Muscle of back (tissue), 13 donors: ENCODE measurements at places on chromosomes 7 and 10.

GRCh38 chr10:118249714-118250113, 92.4 kb downstream of the FAM204A start:
- no peak for DNase-seq

DNA sequence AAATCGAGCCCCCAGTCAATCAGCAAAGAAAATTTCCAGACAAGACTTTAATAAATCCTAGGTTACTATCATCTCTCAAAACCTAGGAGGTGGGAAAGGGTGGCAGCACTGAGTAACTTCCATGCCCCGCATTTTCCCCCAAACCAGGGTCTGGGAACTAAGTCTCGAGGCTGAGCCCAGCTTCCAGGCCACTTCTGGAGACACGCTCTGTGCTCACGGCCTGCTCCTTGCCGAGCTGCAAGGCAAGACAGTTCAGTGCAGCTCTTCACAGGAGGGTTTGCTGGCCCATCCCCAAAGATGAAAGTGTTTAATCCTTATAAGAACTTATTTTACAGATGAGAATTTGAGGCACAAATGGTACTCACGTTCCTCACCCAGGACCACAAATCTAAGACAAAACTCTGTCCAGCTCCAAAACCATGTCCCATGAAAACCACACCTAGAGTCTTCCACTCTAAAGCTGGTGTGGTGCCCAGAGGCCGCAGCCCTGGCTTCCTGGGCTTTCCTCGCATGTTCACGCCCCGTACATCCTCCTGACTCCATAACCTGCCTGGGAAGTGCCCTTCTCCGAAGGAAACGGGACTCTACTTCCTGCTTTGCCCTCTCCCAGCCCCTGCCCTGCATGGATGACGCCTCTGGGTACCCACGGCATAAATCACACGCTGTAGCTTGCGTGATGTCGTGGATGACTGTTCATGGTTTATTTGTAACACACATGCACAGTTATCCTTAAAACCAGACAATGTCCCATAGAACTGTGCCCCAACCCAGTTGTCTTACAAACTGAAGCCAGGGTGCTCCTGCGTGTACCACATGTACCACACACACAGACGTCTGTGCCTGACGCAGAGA, 201.2 kb downstream of the DIP2C start:
- DNase-seq: no peak

DNA sequence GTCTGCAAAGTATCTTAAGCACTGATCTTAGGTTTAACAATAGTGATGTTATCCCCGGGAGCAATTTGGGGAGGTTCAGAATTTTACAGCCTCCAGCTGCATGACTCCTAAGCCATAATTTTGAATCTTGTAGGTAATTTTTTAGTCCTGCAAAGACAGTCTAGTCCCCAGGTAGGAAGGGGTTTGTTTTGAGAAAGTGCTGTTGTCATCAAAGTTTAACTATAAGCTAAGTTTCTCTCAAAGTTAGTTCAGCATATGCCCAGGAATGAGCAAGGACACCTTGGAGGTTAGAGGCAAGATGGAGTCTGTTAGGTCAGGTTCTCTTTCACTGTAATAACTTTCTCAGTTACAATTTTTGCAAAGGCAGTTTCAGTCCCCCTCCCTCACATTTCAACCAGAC, 79.0 kb upstream of the LRGUK start:
- DNase-seq: no peak

DNA sequence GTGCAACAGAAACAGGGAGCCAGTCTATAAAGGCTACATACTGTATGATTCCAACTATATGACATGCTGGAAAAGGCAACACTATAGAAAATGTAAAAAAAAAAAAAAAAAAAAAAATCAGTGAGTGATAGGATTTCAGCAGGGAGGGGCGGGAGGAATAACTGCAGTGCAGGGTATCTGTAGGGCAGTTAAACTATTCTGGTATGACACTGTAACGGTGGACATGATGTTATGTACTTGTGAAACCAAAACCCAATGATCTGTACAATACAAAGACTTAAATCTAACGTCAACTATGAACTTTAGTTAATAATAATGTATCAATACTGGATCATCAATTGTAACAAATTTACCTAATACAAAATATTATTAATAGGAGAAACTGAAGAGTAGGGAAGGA, 14.3 kb downstream of the WASL start:
- DNase-seq: no peak

DNA sequence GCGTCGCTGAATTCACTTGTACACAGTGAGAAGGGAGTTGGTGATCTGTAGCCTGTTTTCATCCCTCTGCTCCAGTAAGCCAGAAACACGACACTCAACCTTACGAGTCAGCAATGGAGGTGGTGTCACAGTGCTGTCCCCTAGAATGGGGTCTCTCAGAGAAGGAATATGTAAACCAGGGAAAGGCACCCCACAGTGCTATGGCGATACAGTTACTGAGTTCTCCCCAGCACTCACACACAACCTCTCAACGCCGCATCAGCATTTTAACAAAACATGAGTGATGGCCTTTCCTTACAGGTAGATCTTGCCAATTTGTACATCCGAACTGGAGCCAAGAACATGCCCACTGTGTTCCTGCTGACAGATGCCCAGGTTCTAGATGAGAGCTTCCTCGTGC, 196.3 kb downstream of the CDCA7L start:
- no peak for DNase-seq

DNA sequence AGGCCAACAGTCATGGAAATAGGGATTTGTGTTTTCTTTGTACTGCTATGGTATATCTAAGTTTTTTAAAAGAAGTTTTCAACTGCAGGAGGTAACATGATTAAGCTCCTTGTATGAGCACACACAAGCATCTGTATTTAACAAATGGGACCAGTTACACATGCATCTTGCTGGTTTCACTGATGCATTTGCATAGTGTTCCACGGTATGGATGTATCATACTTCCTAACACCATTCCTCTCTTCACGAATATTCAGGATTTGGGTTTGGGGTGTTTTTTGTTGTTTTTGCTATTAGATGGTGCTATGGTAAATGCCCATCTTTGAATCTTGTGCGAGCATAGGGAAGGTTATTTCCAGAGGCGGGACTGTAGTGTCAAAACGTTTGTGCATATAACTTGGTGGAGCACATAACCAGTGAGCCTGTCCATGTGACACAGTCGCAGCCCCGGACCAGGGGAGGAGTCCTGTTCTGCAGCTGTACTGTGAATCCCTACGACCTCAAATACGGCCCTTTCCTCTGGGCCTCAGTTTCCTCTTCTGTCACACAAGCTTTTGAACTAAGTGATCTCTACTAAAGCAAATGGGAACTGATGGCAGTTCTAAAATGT, 1.9 kb downstream of the H2BK1 start:
- DNase-seq: no peak

GRCh38 chr7:33286501-33286900, 157.1 kb downstream of the BBS9 start:
- DNase-seq: no peak

DNA sequence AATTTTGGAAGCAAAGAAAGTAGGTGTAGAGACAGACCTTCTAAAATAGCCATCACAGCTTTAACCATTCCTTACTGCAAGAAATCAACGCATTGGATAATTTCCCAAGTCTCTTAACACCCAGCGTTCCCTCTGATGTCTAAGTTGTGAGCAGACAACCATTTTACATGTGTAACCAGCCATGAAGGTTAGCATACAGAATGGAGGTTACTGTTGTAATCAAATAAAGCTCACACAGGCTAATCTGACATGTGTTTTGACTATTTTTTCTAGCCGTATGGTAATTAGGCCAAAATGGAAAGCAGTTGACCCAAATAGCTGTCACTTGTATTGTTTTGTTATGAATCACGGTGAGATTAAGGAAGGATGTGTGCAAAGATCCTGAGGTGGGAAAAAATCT, 336.4 kb downstream of the RNLS start:
- DNase-seq: no peak

DNA sequence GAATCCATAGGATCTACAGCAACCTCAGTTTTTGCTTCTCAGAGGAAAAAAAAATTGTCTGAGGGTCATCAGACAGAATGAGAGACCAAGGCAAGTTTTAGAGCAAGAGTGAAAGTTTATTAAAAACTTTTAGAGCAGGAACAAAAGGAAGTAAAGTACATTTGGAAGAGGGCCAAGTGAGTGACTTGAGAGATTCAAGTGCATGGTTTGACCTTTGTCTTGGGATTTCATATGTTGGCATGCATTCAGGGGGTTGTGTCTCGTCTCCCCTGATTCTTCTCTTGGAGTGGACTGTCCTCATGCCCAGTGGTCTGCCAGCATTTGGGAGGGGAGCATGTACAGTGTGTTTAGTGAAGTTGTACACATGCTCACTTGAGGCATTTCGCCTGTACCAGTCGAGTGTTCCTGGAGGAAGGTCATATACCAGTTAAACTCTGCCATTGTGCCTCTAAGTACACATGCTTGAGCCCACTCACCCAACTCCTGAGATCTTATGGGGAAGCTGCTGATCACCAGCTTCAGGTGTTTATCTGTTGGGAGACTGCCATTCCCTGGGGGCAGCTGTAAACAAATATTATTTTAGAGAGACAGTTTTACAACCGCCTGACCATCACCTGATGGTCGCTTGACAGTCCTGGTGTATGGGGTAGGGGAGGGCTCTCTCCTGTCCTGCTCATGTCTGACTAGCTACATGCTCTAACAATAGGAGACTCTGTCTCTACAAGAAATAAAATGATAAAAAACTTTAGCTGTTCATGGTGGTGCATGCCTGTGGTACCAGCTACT, 109.4 kb downstream of the EEPD1 start:
- DNase-seq: no peak

GRCh38 chr10:34150103-34150502, 665.0 kb downstream of the PARD3 start:
- no peak for DNase-seq

DNA sequence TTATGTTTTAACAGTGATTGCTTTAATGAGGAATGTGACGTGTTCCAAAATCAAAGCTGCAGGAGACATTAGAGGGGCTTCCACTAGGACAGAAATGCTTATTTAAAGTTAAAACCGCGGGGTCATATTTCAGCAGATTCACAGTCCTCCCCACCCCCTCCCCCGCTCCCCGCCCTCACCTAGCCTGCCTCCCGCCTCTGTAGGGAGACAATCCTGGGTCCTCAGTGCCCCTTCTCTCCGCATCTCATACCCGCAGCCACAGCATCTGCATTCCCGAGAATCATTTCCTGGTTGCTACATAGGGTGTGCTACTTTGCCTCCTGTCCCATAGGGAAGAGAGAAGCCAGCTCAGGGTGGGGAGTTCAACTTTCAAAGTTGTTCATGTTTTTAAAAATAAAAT, 3.1 kb upstream of the DRGX start:
- DNase-seq: no peak

- DNase-seq: no peak
Observed at GRCh38 chr10:88582411-88582805, 710 bp downstream of the RNLS start.

- DNase-seq: no peak
Observed at GRCh38 chr10:3094609-3095036, 27.3 kb downstream of the PFKP start.

DNA sequence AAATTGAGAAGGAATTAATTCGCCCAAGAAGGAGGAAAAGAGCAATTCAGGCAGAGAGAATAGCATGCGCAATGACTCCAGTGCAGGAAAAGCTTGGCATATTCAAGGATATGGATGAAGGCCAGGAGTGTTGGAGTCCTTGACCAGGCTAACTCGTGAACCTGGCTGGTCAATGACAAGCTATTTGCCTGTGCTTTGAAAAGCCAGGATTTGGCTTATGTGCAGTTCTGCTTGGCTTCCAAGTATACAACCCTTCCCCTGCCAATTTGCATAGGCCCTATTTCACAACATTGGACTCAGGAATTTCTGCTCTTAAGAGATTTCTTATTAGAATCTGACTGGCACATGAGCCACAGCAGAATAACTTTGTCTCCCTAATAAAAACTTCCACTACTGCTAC, 72.3 kb upstream of the SP8 start:
- DNase-seq: no peak

DNA sequence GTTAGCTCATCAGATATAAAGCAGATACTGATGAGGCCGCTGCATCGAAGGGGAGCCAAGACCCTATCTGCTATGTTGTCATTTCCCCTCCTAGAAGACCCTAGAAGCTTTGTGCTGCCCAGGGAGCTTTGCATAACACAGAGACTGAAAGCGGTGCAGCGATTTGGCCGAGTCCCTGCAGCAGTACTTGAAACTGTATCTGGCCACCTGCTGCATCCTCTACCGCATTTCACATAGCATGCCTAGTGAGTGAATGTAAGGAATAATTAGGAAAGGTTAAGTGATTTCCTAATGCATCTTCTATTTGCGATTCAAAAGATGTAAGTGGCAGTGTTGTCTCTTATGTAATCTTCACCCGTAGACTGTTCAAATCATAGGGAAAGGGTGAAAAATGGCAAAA, 106.7 kb downstream of the LRMDA start:
- DNase-seq: no peak

GRCh38 chr10:58577437-58577777, 64.7 kb downstream of the BICC1 start:
- DNase-seq: peak; percentile 91

DNA sequence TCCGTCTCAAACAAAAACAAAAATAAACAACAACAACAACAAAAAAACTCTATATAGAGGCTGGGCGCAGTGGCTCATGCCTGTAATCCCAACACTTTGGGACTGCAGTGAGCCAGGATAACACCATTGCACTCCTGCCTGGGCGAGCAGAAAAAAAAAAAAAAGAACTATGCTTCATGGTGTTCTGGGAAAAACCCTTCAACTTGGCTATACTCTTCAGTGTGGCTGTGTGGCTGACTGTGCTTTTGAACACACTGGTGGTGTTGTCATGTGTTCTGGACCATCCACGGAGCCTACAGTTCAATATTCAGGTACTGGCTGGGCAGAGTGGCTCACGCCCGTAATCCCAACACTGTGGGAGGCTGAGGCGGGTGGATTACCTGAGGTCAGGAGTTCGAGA, 26.5 kb downstream of the SNX8 start:
- no peak for DNase-seq

GRCh38 chr7:15845868-15846267, 159.4 kb upstream of the MEOX2 start:
- DNase-seq: no peak

GRCh38 chr7:87448388-87448787, 27.1 kb downstream of the ABCB4 start:
- no peak for DNase-seq

- peak; percentile 88 for DNase-seq
Observed at GRCh38 chr7:140607441-140607989, 33.1 kb downstream of the DENND2A start.

- DNase-seq: no peak
Observed at GRCh38 chr7:106520962-106521514, 139.9 kb downstream of the CCDC71L start.

DNA sequence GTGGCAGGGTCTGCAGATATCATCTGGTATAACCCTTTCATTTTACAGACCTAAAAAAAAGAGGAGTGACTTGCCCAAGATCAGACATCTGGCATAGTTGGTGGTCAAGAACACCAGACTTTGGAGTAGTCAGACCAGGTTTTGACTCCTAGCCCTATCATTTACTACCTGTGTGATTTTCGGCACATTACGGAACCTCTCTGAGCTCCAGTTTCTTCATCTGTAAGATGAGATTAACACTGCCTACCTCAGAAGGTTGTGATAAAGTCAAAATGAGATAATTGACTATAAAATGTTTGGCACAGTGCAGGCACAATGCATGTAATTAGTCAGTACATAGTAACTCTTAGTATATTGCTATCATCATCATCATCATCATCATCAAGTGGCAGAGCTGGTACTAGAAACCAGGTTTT, 1.2 kb downstream of the STRIP2 start:
- no peak for DNase-seq

GRCh38 chr7:38215115-38215514, 37.1 kb downstream of the STARD3NL start:
- no peak for DNase-seq
